ENCODE measurements at places on chromosomes 2 and 18. TPM values are rescaled to one million over a fixed set of nuclear protein-coding genes. Genes with fewer than 3 reads are reported as not detected.

The GTF2A1L gene
- not detected for total RNA-seq

The ANKRD30B gene
- not detected for total RNA-seq

The FER1L5 gene
- not detected for total RNA-seq

The SALL3 gene
- 4.1 TPM for total RNA-seq

The CFC1 gene
- total RNA-seq: not detected

The CPO gene
- not detected for total RNA-seq

The DSC2 gene
- total RNA-seq: 2.8 TPM

The CXCR1 gene
- not detected for total RNA-seq

The B4GALT6 gene
- 6.0 TPM for total RNA-seq

The TLX2 gene
- total RNA-seq: not detected

The CCDC141 gene
- total RNA-seq: not detected

The ASB18 gene
- not detected for total RNA-seq
